Anterior cingulate cortex (tissue), 58 donors: ENCODE measurements at places on chromosomes 4 and X.

DNA sequence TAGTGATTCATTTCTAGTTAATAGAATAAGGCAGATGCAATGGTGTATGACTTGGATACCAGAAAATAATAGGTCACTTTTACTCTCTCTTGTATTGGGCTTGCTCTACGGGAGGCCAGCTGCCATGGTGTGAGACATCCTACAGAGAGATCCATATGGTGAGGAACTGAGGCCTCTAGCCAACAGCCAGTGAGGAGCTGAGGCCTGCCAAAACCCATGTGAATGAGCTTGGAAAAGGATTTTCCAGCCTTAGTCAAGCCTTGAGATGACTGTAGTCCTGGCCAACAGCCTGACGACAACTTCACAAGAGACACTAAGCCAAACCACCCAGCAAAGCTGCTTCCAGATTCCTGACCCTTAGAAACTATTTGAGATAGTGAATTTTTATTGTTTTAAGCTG lies 1300.2 kb downstream of the RAPGEF2 start:
- DNase-seq: no peak

GRCh38 chr4:142913461-142914030 lies 67.4 kb upstream of the INPP4B start:
- no peak for DNase-seq

DNA sequence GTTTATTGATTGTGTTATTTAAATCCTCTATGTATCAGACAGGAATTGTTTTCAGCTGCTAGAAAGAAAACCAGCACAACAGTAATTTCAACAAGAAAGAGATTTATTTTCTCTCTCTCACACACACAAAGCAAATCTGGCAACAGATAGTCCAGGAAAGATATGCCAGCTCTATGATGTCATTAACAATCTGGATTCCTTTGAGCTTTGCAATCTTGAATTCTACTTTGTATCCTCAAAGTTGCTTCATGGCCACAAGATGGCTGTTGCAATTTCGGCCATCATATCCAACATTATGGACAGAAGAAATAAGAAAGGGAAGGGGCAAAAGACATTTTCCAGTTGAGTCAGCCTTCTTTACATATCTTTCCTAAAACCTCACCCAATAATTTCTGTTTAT lies 19.8 kb upstream of the FMR1 start:
- DNase-seq: no peak

- no peak for DNase-seq
Measured at GRCh38 chr4:130028552-130028951, 932.6 kb downstream of the C4orf33 start.

DNA sequence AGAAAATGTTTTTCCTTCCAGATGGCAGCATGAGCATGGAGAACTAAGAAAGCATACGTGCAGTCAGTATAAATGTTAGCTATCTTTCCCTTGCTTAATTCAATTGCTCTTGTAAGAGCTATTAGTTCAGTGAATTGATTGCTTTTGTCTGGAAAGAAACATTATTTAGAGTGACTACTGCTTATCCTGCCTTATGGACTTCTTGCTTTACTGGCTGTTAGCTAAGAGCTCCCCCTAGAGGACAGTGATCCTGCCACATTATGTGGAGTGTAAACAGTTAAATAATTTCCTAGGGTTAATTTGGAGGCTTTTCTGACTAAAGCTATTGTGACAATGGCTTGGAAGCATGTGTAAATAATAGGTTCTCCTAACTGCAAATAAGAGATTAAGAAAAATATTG lies 1402.4 kb downstream of the FAM133A start:
- DNase-seq: no peak

DNA sequence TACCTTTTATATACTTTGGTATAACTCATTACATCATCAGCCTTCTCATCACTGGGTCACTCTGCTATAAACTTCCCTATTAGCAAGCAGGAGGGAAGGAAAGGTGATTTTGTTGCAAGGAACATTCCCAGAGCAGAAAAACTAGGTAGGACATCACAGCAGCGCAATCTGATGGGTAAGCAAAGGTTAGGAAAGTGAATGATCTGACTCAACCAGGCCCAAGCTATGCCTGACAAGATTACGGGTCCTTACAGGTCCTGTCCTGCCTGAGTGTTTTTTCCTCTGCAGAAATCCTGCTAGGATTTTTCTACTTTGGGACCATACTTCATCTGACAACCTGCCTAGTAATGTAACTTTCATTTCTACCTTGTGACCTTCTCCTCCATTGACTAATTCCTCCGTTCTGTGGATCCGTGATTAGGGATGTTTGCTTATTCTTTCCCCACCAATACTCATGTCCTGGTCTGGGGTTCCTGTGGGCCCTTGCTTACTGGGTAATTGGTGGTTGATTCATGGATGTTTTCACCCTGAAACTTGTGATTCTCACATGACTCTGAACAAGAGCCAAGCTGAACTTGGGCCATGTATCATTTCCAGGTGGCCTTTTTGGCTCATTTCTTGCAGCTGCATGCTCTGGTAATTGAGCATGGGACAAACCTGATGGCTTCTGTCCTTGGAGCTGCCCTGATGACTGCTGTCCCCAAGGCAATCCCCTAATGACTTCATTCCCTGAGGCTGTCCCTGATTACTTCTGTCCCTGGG lies 111.9 kb upstream of the KIT start:
- no peak for DNase-seq

DNA sequence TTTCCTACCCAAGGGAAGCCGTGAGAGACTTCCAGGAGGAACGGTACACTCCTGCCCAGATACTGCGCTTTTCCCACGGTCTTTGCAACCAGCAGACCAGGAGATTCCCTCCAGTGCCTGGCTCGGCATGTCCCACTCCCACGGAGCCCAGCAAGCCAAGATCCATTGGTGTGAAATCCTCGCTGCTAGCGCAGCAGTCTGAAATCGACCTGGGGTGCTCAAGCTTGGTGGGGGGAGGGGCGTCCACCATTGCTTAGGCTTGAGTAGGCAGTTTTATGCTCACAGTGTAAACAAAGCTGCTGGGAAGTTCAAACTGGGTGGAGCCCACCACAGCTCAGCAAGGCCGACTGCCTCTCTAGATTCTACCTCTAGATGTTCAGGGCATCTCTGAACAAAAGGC lies 284.8 kb upstream of the FGF13 start:
- DNase-seq: no peak

GRCh38 chrX:43448688-43449087 lies 207.4 kb upstream of the MAOA start:
- no peak for DNase-seq

GRCh38 chrX:18228069-18228468 lies 7.4 kb upstream of the BEND2 start:
- DNase-seq: no peak

DNA sequence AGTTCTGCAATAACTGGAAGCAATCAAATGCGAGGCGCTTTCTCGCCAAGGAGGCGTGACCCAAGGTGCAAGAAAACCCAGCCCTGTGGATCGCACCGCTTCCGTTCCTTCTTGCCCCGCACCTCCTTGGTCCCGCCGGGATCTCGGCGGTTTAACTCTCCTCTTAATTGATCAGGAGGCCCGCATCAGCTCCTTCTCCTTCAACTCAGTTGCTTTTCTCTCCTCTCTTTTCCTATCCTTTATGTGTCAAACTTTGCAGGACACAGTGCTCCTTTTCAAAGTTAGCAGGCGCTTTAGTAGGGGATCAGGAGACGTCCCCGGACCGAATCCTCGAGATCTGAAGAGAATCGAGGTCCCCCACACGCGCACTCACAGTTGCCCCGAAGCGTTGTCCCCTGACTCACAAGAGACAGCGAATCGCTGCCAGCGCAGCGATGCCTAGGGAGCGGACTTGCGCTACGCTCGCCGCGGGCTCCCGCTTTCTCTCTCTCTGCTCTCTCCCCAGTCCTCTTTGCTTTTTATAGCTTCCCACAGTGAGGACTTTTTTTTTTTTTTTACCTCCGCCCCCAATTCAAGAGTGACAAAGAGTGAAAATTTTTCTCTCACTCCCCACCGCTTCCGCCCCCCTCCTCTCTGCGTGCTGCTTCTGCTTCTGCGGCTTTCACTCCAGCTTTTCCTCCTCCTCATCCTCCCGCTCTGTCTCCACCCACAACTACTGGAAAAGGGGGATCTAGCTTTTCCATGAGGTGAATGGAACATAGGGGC lies at the start of gene DKK2:
DKK2 (minus strand) TSS at position 495 of the 765 bp plus-strand sequence. CDS start 722 bp downstream, outside the sequence.
- peak; percentile 46 for DNase-seq

DNA sequence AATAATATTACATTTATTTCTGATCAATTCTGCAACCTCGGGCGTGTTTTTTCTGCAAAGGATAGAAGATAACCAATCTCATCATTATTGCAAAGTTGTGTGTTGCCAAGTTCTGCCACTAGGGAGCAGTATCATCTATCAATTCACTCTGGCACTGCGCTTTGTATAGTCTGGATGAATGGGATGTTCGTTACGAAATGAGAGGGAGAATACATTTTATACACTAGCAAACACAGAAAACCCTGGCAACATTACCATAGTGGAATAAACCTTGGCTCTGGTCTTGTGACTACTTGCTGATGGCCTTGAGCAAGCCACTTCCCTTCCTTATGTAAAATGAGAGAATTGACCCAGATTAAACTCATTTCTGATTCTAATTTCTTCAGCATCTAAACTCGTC lies 97.5 kb upstream of the ZNF518B start:
- peak; percentile 34 for DNase-seq

DNA sequence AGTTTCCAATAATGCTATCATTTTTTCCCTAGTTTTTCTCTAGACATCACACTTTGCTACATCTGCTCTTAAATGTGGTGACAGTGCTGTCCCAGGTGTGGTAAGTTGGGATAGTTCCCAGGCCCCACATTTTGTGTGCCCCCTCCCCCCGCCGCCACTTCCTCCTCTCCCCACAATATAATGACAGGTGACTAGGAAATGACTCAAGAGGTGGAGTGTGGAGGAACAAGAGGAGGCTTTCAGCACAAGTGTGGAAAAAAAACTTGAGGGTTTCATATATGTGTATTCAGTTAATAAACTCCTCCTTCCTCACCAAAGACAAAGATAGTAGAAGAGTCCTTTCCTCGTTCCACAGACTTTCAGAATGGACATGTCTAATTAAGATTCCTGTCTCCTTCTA lies 18.3 kb upstream of the IL21 start:
- no peak for DNase-seq

DNA sequence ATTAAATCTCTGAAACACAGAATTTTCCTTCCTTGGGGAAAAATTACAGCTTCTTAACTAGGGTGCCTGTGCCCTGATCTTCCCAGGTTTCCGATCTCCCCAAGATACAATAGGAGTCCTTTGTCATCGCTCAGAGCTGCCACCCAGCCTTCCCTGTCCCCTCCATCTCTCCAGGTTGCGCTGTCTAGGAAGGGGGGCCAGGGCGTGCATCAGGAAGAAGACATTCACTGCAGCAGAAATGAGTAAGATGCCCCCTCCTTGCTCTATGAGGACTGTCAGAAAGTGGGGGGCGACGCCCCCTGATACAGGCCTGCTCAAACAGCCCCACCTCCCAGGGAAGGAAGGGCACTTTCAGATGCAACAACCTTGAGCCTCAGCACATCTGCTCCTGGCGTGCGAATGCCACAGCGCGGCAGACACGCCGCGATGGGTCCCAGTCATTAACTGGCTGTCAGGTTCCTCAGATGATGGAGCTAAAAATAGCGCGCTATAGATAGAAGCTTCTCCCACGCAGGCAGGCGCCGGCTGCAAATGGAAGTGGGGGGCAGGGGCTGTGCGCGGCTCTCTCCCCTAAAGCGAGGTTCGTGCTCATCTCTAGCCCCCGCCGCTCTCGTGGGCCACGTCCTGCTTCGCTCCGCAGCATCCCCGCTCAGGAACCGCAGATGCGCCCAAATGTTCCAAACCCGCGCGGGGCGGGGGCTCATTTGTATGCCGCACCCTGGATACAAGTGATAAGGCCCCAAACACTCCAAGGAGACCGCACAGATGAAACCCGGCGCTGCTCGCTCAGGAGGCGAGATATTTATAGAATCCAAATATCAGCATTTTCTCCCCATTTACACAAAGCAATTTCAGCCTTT lies 57.6 kb upstream of the LGI2 start:
- peak; percentile 14 for DNase-seq

DNA sequence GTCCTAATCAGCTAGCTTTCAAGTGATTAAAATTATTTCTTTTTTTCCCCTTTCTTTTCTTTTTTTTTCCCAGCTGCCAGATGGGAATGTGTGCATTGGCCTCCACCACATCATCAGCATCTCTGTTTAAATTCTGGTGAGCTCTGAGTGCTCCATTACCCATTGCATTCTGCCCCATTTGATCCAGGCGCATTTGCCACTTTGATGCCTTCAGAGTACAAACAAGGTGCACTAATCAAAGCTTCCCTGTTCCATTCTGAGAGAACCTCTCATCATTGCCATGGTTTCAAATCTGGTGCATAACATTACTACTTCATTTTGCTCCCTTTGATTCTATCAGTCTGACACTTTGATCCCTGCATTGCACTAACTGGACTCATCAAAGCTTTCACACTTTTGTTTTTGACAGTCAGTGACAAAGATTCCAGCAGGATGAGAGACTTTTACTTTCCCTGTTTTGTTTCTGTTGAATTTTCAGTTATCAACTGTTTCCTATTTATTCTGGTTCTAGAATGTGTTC lies 238.8 kb upstream of the PCDH10 start:
- DNase-seq: no peak

GRCh38 chr4:64899563-64899962 lies 490.3 kb upstream of the TECRL start:
- DNase-seq: no peak

DNA sequence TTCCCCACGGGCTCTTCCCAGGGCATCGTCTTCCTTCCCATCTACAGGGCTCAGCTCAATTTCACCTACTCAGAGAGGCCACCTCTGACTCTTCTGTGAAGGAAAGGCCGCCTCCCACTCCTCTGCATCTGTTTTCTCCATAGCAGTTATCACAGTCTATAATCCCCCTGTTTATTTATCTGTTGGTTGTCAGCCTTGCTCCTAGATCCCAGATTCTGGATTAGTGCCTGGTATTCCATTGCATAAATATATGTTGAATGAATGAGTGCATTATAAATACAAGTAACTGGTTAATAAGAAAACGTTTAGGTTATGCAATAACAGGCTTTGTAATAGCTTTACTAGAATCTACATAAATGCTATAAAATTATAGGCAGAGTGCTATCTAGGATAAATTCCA lies 52.9 kb downstream of the NSG1 start:
- no peak for DNase-seq

GRCh38 chr4:179128299-179128698 lies 1686.1 kb upstream of the AGA start:
- DNase-seq: no peak
